ENCODE measurements at places on chromosomes 13 and 19.

DNA sequence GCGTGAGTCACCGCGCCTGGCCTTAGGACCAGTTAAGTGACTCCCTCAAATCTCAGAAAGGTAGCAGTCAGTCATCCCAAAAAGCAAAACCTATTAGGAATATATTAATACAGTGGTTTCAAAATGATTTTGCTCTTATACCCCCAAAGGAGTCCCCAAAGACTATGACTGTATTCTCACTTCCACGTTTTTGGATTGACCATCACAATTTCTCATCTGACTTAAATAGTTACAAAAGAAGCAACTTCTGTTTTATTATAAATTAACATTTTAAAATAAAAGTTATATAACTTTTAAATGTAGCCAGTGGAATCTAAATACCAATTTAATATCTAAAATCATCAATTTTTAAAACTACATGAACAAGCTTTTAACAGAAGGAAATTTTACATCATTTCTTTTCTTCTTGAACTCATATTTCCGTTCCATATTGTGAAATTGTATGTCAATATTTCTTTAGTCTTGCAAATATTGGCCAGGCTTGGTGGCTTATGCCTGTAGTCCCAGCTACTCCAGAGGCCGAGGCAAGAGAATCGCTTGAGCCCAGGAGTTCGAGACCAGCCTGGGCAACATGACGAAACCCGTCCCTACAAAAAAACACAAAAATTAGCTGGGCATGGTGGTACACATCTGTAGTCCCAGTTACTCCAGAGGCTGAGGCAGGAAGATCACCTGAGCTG is 1.5 kb upstream of the SPART start:
- peak; percentile 78 for DNase-seq

GRCh38 chr19:2733930-2734588 is 5.8 kb downstream of the SLC39A3 start:
- DNase-seq: no peak

GRCh38 chr19:29001597-29002245 is 211.2 kb downstream of the UQCRFS1 start:
- DNase-seq: no peak

- DNase-seq: no peak
These were observed 39.2 kb downstream of the KCNC3 start for GRCh38 chr19:50290011-50290410.

DNA sequence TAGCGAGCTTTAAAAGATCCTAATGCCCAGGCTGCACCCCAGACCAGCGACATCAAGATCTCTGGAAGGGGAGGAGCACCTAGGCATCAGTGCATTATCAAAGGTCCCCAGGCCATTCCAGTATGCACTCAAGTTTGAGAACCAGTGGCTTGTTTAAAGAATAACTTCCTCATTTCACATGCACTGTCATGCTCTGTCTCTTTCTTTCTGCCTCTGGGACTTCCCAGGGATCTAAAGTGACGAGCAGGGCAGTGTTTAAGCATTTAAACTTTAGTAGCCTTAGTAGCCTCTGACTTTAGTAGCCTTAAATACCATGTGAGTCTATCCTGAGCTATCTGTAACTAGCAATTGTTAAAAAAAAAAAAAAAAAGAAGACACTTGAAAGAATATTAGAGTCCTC is 8.9 kb upstream of the FARP1 start:
- DNase-seq: no peak

DNA sequence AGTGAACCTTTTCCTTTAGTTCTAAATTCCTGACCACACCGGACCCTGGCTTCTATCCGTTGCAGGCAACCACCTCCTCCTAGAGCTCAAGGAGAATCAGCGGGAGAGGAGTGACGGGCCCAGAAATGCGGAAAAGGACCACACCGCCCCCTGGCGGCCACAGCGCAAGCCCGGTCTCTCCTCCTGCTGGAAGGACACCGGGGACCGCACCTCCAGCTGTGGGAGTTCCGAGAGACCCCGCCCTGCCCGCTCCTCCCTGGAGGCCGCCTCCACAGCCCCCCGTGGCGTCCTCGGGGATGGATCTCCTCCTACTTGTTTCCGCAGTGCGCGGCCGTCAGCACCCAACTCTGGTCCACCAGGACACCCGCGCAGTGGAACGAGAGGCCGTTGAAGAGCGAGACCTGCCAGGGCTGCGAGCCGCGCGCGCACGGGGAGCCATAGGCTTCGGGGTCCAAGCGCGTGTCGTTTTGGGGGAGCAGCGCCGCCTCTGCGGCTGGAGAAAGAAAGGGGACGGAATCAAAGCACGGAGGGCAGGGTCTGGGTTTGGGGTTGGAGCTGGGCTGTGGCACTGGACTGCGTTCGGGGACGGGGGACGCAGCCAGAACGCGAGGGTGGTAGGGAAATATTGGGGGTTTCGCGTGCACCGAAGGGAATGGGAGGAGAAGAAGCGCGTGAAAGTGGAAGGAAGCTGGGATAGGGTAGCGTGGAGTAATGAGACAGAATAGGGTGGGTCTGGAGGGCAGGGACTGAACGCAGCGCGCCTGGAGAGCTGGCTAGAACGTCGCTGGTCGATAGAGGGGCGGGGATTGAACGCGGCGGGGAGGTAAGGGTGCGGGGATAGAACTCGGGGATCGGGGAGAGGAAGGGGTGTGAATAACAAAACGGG is 2.5 kb downstream of the KLK10 start:
- DNase-seq: peak; percentile 55

DNA sequence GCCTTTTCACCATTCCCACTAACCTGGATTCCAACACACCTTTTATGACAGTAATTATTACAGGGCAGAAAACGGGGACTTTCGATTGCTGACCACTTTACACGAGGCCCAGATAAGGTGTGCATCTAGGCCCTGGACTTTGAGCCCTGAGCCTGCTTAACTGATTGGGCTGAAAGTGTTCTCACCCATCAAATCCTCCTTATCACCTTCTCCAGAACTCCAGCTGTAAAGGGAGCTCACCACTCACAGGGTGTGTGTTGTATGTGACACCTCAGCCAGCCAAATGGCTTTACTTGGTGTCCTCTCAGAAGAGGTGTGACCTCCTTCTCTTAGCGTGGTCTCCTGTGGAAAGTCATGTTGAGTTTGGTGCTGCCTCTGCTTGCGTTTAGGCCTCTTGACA is 36.5 kb downstream of the SIPA1L3 start:
- no peak for DNase-seq

DNA sequence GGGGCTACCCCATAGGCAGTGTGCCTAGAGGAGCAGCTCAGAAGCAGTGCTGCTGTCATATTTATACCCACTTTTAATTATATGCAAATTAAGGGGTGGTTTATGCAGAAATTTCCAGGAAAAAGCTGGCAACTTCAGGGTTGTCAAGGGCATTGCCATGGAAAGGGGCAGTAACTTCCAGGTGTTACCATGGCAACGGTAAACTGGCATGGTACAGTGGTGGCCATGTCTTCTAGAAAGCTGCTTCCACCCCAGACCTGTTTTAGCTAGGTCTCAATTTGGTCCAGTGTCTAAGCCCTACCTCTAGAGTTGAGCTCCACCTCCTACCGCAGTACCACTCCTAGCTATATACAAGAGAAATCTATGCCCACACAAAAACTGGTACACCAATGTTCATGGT is 11.3 kb downstream of the PNMA8A start:
- DNase-seq: no peak

DNA sequence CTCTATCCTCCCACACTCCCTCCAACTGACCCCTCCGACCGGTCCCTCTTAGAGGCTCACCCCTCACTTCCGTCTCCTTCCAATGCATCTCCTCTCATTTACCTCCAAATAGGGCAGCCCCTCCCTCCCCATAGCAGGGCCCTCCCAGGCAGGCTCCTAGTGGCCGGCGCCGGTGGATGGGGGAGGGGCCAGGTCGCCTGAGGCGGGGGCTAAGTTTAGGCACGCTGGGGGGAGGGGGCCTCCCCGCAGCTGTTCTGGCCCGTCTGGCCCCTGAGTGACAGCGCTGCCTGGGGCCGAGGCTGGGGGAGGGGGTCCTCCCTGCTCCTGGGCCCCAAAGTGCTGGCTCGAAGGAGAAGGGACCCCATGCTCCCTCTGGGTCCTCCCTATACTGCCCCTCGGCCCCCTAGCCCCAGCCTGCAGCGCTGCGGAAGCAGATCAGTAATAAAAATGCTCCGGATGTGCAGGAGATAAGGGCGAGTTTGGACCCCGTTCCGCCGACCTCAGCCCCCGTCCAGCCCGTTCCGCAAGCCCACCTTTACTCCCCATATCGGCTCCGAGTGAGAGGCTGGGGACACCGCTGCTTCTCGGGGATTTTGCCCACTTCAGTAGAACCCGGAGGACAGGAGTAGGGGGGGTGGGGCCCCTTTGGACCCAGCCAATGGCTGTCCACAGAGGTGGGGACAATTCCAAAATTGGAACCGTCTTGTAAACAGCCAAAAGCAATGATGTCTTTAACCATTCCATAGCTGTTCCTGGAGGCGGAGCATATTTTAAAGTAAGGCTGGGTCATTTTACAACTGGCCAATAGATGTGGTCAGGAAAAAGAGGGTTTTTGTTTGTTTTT is 4.0 kb downstream of the RTN2 start:
- no peak for DNase-seq

DNA sequence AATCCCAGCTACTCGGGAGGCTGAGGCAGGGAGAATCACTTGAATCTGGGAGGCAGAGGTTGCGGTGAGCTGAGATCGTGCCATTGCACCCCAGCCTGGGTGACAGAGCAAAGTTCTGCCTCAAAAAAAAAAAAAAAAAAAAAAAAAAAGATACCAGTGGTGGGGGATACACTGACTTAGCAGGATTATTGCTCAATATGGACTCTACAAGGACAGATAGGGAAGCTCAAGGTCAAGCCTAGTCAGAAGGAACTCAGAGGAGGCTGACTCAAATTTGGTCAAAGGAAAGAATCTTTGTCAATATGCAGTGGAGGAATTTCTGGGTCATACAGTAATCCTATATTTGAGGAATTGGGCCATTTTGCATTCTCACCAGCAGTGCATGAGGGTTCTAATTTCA is 6.7 kb upstream of the DIAPH3 start:
- peak; percentile 50 for DNase-seq

DNA sequence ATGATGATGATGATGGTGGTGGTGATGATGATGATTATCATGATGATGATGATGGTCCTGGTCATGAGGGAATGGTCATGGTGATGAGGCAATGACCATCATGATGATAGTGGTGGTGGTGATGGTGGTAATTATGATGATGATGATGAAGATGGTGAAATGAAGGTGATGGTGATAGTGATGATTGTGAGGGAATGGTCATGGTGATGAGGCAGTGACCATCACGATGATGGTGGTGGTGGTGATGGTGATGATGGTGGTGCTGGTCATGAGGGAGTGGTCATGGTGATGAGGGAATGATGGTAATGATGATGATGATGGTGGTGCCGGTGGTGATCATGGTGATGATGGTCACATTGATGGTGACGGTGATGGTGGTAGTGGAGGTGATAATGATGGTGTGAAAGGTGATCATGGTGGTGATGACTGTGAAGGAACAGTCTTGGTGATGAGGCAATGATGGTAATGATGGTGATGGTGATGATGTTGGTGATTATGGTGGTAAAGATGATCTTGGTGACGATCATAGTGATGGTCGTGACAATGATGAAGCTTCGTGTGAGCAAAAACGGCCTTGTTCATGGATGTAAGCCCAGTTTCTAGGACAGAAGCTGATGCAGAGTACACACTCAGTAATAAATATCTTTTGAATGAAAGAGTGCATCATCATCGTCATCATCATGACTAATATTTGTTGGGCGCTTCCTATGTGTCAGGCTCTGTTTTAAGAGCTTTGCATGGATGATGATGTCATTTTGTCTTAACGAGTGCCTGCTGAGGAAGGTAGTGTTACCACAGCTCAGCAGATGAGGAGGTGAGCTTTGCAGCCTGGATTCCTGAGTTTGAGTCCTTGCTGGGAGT is 17.3 kb downstream of the SBK2 start:
- no peak for DNase-seq

DNA sequence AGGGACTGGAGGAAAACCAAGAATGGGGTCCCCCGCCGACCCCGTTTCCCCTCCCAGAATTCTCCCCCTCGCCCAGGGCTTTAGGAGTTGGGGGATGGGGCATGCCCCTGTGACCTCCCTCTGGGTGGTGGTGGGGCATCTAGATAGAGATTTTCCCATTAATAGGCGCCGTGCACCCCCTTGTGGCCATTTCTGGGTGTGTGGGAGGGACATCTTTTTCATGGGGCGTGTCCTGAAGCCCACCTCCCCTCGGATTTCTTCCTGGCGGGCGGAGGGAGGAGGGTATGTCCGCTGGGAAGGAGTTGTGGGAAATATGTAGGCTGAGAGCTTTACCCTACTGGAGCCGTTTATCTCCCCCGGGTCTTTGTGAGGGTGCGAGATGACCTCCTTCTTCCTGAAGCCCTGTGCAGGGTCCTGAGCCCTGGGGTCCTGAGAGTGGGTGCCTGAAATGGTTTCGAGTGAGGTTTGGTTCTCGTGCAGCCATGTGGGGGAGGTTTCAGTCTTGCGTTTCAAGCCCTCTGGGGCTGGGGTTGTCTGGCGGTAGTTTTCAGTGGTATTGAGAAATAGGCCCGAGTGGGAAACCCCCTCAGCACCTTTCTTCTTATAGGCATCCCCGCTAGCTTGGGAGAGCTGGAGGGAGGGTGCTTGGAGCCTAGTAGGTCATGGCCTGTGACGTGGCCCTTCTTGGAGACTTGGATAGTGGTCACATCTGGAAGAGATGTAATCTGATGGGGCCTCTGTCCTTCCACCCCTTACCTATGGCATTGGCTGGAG is 1.0 kb downstream of the PRMT1 start:
- no peak for DNase-seq

- no peak for DNase-seq
These were observed 601.0 kb downstream of the FGF9 start for GRCh38 chr13:22271903-22272302.

- no peak for DNase-seq
These were observed 2.4 kb downstream of the SHANK1 start for GRCh38 chr19:50717026-50717723.

GRCh38 chr13:107118506-107118905 is 550.6 kb upstream of the ARGLU1 start:
- no peak for DNase-seq

DNA sequence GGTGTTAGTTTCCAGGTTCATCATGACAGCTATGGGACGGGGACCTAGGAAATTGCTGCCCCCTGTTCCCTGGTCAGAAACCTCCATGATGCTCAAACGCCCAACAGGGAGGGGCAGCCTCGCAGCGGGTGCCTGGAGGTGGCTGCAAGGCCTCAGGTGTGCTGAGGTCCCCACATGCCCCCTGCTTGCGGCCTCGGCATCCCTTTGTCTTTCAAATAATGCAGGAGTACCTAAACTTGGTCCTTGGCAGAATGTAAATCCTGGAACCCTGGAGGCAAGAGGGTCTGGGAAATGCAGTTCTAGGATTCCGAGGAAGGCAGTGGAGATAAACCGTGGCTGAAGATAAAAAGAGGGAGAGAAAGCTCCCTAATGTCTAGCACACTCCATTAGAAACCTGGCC is 52.4 kb downstream of the SKA3 start:
- DNase-seq: no peak

- peak; percentile 95 for DNase-seq
These were observed 3.8 kb downstream of the ZNF784 start for GRCh38 chr19:55620410-55621204.

DNA sequence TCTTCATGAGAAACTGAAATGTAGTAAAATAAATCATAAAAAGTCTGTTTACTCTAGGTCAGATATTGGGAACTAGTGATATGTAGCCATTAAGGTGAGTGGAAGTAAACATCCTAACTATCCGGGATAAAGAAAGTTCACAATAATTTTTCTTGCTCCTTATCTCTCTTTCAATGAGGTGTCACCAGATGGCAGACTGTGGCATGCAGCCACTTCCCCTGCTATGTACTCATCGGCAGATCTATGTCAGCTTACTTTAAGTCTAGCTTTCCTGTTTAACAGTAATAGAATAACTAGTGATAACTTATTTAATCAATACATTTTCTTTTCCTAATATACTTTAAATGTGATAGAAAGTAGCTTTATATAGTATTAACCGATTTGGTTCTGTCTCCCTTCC is 181.9 kb downstream of the NDFIP2 start:
- DNase-seq: no peak

Data from HL-60 (cell line).